ENCODE measurements at places on chromosomes 2 and 18.
A peak's percentile ranks its signal among the peaks of the same experiment; 100 is the strongest.

DNA sequence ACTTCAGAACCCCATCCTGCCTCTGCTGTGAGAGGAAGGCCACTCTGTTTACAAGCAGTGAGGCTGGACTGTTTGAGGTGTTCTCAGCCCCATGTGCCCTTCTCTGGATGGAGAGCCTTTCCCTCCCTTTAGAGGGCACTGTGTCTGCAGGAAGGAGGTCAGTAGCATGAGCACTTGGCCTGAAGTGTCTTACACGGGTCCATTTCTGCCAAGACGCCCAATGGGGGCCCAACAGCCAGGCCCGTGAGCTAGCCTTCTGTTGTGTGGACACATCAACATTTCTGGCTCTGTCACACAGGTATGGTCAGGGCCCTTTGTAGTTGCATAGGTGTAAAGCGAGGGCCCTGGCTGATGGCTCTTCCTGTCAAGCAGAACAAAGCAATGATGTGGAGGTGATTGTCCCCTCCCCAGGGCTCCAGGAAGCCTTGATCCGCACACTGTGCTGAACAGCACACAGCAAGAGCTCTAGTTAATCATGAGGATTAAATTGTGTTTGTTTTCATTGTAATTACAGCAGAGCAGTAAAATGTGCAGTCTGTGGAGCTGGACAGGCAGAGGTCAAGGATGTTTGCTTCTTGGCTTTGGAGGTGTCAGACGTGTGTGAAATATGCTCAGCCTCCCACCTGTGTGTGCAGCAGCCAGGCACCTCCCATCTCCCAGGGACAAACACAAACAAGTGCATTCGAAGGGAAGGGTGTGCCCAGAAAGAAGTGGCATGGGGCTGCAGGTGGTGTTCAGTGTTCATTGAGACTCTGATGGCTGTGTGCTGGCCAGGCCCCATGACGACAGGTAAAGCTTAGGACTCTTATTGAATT, 132.1 kb downstream of the SH3RF3 start:
- no peak for DNase-seq

- DNase-seq = no peak
Measured at GRCh38 chr2:70896765-70897202, 38.9 kb upstream of the ATP6V1B1 start.

- no peak for DNase-seq
Measured at GRCh38 chr2:240200230-240201051, 60.0 kb upstream of the OTOS start.

DNA sequence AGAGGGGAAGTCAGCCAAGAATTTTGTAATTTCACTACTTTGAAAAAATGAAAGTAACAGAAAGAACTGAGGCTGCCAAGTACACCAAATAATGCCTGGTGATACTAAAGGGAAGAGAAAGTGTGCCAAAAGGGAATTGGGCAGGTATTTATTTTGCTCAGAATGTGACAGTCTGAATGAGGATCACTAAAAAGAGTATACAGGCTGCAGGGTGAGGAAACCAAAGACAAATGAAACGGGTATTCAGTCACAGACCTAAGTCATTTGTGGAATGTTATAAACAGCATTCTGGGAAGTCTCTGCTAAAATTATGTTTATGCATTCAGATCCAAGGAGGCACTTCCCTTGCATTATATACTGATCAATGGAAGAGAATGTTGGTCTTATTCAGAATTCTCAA, 418.6 kb upstream of the SLC39A10 start:
- no peak for DNase-seq

DNA sequence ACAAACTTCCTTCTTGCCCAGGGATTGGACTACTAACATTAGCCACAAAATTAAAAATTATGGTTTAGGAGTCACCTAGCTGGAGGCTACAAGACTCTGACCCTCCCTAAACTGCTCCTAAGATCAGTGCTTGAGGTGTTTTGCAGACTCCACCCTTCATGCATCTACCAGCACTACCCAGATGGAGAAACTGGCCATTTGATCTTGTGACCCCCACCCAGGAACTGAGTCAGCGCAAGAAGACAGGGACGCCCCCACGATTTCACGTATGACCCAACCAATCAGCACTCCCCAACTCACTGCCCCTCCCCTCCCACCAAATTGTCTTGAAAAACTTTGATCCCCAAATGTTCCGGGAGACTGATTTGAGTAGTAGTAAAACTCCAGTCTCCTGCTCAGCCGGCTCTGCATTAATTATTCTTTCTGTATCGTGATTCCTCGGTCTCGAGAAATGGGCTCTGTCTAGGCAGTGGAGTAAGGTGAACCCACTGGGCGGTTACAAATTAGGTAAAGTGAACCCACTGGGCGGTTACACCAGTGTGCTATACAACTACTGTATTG, 40.1 kb upstream of the CCDC88A start:
- no peak for DNase-seq

- DNase-seq = no peak
Measured at GRCh38 chr2:28093308-28093707, 202.8 kb downstream of the BABAM2 start.

GRCh38 chr2:72048881-72049477, 98.7 kb downstream of the CYP26B1 start:
- no peak for DNase-seq

DNA sequence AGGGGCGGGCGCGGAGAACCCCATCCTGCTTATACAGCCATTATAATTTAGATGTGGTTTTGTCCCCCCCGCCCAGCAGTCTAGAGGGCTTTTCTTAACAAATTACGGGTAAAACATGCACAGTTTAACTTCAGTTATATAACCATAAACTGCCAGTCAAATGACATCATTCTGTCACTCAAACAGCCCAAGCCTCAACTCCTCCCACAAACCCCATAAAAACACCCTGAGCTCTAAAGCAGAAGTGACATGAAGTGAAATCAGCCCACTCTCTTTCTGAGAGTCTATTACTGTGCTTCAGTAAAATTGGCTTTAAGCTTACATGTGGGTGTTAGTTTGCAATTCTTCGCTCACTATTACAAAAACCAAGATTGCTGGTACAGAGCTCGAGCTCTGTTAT, 705.1 kb upstream of the GCFC2 start:
- peak; percentile 22 for DNase-seq

GRCh38 chr2:147968571-147968970, 52.0 kb downstream of the ORC4 start:
- no peak for DNase-seq

DNA sequence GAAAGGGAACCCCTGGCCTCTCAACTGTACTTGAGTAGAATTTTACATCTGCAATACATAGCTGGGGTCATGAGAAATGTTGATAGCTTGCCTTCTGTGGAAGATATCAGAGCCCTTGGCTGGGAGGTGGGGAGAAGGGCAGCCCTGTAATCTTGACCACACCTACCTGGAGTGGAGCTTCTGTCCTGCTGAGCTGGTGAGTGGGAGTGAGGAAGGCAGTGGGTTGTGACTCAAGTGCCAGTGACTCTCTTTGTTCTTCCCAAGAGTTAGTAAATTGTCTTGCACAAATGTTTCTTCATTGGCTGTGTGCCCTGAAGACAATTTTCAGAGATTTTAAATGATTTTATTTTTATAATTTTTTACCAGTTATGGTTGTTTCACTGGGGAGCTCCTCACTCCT, 277.3 kb downstream of the MBD5 start:
- no peak for DNase-seq

DNA sequence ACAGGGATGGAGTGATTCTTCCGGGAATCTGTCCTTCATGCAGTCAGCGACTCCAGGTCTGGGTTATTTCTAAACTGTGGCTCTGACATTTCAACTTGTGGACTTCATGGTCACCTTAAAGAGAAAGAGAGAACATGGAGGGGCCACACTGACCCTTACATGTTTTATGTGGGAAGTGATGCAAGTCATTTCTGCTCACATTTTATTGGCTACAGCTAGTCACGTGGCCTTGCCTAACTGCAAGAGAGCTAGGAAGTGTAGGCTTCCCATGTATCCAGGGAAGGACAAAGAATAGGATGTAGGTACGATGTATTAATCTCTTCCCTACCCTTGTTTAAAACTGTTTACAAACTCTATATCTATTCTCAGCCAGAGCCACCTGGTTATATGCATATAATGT, 30.3 kb upstream of the AFTPH start:
- no peak for DNase-seq

- no peak for DNase-seq
Measured at GRCh38 chr2:204337638-204338037, 207.6 kb upstream of the PARD3B start.

GRCh38 chr2:45649858-45650811, 1.3 kb upstream of the PRKCE start:
- peak; percentile 72 for DNase-seq

DNA sequence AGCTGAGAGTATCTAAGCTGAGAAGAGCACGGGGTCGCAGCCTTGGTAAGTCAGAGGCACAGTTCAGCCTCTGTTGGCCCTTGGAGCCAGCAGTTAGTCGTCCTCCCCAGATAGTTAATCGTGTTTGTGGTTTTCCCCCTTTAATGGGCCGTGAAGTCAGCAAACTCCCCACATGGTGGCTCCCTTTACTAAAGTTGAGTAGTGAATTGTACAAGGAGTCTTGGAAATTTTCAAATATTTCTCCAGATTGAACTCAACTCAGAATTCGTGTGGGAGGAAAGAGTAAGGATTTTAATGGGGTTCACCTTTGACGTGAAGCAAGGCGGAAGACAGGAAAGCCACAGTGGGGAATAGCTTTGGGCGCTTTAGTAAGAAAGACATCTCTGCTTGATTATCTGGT, 2.4 kb upstream of the ADCYAP1 start:
- no peak for DNase-seq

GRCh38 chr2:223959688-223960087, 2.4 kb downstream of the MRPL44 start:
- DNase-seq = no peak

- DNase-seq = no peak
Measured at GRCh38 chr18:32777049-32777448, 4.2 kb upstream of the KLHL14 start.

GRCh38 chr2:133266041-133266925, 302.0 kb downstream of the NCKAP5 start:
- DNase-seq = no peak

DNA sequence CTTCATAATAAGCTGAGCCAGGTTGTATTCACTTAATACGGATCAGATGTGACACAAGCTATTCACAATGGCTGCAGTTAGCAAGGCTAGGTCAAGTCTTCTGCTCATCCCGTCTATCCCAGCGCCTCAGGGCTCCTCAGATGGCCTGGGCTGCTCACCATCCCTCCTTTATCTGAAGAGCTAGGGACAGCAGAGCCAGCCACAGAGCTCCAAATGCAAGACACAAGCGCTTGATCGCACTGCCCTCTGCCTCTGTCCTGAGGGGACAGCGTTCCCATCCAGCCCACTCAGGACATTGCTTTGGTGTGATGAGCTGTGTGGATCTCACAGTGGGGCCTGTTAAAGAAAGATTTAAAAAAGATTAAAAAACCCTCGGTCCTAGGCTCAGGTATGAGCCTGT, 254.4 kb upstream of the HS6ST1 start:
- no peak for DNase-seq
